Mesendoderm (in vitro differentiated cells): ENCODE measurements at places on chromosomes 13 and 19.

DNA sequence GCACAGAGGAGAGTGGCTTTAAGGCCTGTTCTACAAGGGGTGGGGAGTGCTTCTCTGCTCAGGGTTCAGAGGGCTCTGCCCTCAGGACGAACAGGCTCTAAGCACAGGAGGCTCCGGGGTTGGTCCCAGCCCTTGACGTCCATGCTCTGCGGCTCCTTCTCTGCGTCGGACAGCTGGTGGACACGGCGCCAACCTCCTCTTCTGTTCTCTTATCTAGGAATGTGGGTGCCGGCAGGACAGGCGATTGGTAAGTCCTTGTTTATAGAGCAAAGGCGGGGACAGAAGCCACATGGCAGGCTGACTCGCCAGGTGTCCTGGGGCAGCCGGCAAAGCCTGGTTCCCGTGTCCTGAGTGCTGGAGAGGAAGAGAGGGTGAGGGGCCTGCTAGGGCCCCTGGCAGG is 8.4 kb upstream of the RPS15 start:
- no peak overlapping the region for H3K4me3 ChIP-seq
- no peak overlapping the region for H3K27ac ChIP-seq
- peaks cover 23% of the 10 kb centered on the region for H3K36me3 ChIP-seq
- no peaks in the 10 kb centered on the region for H3K4me1 ChIP-seq

- no peaks in the 10 kb centered on the region for H3K27me3 ChIP-seq
- DNase-seq: no peak
- H3K36me3 ChIP-seq: peaks cover 5% of the 10 kb centered on the region
Measured at GRCh38 chr19:46925548-46925950, 64.8 kb downstream of the ARHGAP35 start.

DNA sequence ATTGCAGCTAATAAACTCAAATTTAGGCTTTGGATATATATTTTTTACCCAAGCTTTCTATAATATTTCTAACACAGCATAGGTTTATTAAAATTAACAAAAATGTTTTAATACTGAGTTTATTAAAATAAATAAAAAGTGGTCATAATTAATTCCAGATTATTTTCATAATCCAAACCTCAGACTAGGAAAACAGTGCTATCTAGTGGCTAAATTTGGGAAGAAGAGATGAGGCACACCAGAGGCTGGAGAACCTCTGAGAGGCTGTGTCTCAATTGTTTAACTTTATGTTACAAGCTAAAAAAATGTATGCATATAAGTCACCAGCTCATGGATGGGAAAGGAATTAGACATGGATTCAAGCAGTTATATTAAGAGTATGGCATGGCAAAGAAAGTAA is 392.5 kb downstream of the DIAPH3 start:
- DNase-seq: no peak
- no peaks in the 10 kb centered on the region for H3K36me3 ChIP-seq
- peaks cover 2% of the 10 kb centered on the region for H3K4me1 ChIP-seq
- H3K27ac ChIP-seq: no peak overlapping the region
- H3K4me3 ChIP-seq: no peak overlapping the region
- no peaks in the 10 kb centered on the region for H3K27me3 ChIP-seq

- H3K36me3 ChIP-seq: no peaks in the 10 kb centered on the region
- no peak overlapping the region for H3K4me3 ChIP-seq
- no peaks in the 10 kb centered on the region for H3K4me1 ChIP-seq
Measured at GRCh38 chr19:31718032-31718431, 368.8 kb upstream of the TSHZ3 start.

GRCh38 chr13:34155931-34156607 is 338.1 kb downstream of the RFC3 start:
- H3K4me1 ChIP-seq: peaks cover 14% of the 10 kb centered on the region
- peak overlapping the region; percentile 21 for H3K27ac ChIP-seq
- peak; percentile 34 for DNase-seq

DNA sequence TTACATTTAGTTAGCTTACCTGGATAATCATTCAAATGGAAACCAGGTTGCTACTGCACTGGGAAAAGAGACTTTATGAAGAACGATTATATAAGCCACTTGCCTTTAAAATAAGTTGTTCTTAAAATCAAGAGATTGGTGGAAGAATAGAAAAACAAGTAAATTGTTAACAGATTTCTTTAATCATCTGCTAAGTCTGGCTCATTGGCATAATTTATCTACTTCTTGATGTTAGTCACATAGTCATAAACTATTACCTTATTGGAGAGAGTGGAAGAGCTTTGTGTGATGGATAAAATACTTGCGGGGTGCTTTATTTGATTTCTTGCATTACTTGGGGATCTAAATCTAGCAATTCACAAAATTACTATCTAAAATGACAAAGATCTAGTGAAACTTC is 6.8 kb downstream of the LSM14A start:
- no peaks in the 10 kb centered on the region for H3K36me3 ChIP-seq
- no peak overlapping the region for H3K27ac ChIP-seq
- H3K4me3 ChIP-seq: no peak overlapping the region
- peaks cover 4% of the 10 kb centered on the region for H3K4me1 ChIP-seq
- DNase-seq: no peak

- peaks cover 1% of the 10 kb centered on the region for H3K4me1 ChIP-seq
- no peaks in the 10 kb centered on the region for H3K36me3 ChIP-seq
- no peak overlapping the region for H3K27ac ChIP-seq
- DNase-seq: no peak
Measured at GRCh38 chr19:42155796-42156195, 23.6 kb upstream of the POU2F2 start.

- H3K27me3 ChIP-seq: no peaks in the 10 kb centered on the region
- H3K27ac ChIP-seq: no peak overlapping the region
- no peak for DNase-seq
- no peaks in the 10 kb centered on the region for H3K4me1 ChIP-seq
- no peak overlapping the region for H3K4me3 ChIP-seq
Measured at GRCh38 chr13:47288546-47288945, 391.7 kb upstream of the HTR2A start.

DNA sequence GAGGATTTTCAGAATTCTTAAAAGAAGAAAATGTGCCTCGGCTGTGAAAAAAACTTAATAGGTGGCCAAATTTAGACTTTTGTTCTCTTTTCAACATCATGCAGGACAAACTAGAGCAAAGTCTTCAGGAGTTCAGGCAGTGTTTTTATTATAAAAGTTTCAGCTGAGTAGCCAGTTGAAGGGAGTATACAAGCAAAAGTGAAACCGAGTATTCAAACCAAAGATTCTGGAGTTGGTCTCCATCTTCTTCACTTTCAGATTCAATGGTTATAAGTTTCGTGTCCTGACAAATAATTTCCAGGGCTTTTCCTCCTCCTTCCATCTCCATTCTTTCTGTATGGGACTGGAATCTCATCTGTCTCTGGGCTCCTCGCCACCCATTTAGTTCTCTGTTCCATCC is 379.7 kb downstream of the GPC5 start:
- H3K4me3 ChIP-seq: no peak overlapping the region
- no peak for DNase-seq
- no peaks in the 10 kb centered on the region for H3K36me3 ChIP-seq
- H3K27me3 ChIP-seq: no peaks in the 10 kb centered on the region

DNA sequence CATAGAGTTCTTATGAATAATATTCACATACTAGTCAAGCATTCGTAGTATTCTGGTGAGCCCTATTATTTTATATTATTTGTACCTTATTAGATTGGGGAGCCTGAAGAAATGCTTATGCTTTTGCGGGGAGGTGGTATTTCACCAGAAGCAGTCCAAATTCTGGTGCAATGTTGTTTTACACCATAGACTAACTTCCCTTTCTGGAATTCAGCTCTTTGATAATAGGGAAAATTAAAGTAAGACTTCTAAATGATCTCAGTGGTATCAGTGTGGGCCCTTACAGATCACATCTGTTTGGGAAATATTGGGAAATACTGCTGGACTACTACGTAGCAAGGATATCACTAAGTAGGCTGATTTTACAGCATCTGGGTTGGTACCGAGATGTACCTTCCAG is 34.2 kb downstream of the KCTD12 start:
- no peak overlapping the region for H3K4me3 ChIP-seq
- H3K36me3 ChIP-seq: no peaks in the 10 kb centered on the region
- H3K4me1 ChIP-seq: no peaks in the 10 kb centered on the region
- H3K27me3 ChIP-seq: no peaks in the 10 kb centered on the region

DNA sequence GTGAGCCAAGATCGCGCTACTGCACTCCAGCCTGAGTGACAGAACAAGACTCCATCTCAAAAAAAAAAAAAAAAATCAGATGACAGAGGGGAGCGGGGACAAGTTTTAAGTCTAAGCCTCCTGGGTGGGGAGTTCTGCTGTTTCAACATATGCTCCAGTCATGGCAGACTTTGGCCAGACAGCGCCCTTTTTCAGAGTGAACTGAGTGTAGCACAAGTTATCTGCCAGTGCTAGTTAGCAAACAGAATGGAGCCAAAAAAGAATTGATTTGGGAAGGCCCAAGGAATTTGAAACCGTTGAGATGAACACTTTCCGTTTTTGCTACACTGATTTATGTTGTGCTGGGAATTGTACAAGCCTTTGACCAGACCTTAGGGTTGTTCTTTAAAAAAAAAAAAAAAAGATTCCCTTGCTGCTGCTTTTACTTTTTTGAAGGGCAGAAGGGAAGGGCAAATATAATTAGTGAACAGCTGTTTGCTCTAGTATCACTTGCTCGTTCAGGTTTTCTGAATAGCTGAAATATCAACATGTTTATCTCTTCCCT is 5.7 kb downstream of the ACTN4 start:
- no peak overlapping the region for H3K27ac ChIP-seq
- no peak overlapping the region for H3K4me3 ChIP-seq
- H3K27me3 ChIP-seq: no peaks in the 10 kb centered on the region
- H3K36me3 ChIP-seq: no peaks in the 10 kb centered on the region
- no peak for DNase-seq

DNA sequence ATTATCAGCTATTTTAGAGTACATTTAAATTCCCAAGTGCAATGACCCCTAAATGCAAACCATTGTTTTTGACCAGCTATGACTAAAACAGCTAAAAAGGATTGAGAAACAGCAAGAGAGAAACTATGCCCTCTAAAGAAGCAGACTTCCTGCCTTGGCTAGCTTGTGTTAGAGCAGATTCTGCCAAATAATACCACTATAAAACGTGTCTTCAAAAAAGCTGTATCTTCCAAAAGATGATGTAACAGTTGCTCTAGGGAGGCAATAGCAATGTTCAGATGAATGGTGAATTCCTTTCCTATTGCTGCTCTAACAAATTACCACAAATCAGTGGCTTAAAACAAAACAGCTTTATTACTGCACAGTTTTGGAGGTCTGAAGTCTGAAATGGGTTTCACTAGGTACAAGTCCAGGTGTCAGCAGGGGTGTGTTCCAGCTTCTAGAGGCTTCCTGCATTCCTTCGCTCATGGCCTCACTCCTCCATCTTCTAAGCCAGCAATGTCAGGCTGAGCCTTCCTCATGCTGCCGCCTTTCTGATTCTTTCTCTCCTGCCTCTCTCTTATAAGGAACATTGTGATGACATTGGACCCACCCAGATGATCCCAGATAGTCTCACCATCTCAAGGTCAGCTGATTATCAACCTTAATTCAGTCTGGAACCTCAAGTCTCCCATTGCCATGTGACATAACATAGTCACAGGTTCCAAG is 84.5 kb downstream of the LRRC63 start:
- H3K4me1 ChIP-seq: peaks cover 2% of the 10 kb centered on the region
- H3K27me3 ChIP-seq: no peaks in the 10 kb centered on the region
- no peak overlapping the region for H3K4me3 ChIP-seq
- DNase-seq: no peak
- H3K27ac ChIP-seq: no peak overlapping the region
- H3K36me3 ChIP-seq: no peaks in the 10 kb centered on the region

GRCh38 chr19:47100290-47100689 is 13.3 kb downstream of the ZC3H4 start:
- H3K27ac ChIP-seq: no peak overlapping the region
- no peaks in the 10 kb centered on the region for H3K36me3 ChIP-seq
- H3K27me3 ChIP-seq: no peaks in the 10 kb centered on the region

- no peak overlapping the region for H3K27ac ChIP-seq
- H3K4me3 ChIP-seq: no peak overlapping the region
- DNase-seq: peak; percentile 83
- no peaks in the 10 kb centered on the region for H3K36me3 ChIP-seq
- no peaks in the 10 kb centered on the region for H3K4me1 ChIP-seq
Measured at GRCh38 chr19:17703824-17704463, 15.3 kb upstream of the MAP1S start.

GRCh38 chr13:27621366-27622101 is at the start of gene POLR1D:
POLR1D (plus strand) TSS chr13:27621892; CDS start chr13:27621984, 92 bp downstream.
- peaks cover 4% of the 10 kb centered on the region for H3K36me3 ChIP-seq
- no peaks in the 10 kb centered on the region for H3K27me3 ChIP-seq
- DNase-seq: peak; percentile 95
- peak within 1 kb of the TSS; percentile 96 for H3K27ac ChIP-seq
- H3K4me3 ChIP-seq: peak within 1 kb of the TSS; percentile 99
- peaks cover 22% of the 10 kb centered on the region for H3K4me1 ChIP-seq

DNA sequence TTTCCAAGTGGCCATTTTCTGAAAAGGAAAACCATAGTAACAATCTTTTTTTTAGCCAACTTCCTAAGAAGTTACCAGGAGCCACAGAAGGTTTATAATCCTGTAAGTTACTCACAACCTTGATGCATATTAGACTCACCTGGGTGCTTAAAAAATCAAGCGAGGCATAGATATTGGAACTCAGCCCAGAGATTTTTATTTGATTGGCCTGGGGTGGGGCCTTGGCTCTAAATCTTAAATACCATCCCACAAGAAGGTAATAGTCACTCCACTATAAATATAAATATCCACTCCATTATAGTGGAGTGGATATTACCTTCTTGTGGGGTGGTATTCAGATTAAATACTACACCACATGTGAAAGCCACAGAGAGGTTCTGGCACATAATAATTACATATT is 429.6 kb downstream of the RFC3 start:
- no peaks in the 10 kb centered on the region for H3K27me3 ChIP-seq
- H3K4me1 ChIP-seq: no peaks in the 10 kb centered on the region
- no peak overlapping the region for H3K4me3 ChIP-seq
- DNase-seq: no peak
- H3K27ac ChIP-seq: no peak overlapping the region
- no peaks in the 10 kb centered on the region for H3K36me3 ChIP-seq

- no peak overlapping the region for H3K27ac ChIP-seq
- H3K4me3 ChIP-seq: no peak overlapping the region
- H3K27me3 ChIP-seq: no peaks in the 10 kb centered on the region
- no peaks in the 10 kb centered on the region for H3K36me3 ChIP-seq
- no peaks in the 10 kb centered on the region for H3K4me1 ChIP-seq
Measured at GRCh38 chr13:78806457-78806856, 147.5 kb upstream of the OBI1 start.

DNA sequence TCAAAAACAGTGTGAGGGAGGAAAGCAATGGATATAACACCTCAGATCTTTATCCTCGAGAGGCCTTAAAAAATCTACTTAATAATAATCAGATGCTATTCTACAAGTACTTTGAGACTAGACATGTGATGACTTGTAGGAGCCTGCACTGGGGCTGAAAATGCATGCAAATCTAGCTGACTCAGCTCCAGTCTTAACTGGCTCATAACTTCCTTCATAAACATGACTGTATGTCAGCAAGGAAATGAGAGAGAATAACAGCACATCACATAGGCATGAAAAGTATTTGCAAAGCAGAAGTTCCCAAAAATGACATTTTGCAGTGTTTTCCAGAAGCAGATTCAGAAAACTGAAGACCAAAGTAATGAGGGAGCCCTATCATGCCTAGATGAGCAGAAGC is 38.1 kb downstream of the PSG5 start:
- DNase-seq: no peak
- H3K27me3 ChIP-seq: no peaks in the 10 kb centered on the region
- H3K36me3 ChIP-seq: no peaks in the 10 kb centered on the region
- H3K27ac ChIP-seq: no peak overlapping the region
- no peaks in the 10 kb centered on the region for H3K4me1 ChIP-seq
